ENCODE measurements at places on chromosomes 12 and 14.

DNA sequence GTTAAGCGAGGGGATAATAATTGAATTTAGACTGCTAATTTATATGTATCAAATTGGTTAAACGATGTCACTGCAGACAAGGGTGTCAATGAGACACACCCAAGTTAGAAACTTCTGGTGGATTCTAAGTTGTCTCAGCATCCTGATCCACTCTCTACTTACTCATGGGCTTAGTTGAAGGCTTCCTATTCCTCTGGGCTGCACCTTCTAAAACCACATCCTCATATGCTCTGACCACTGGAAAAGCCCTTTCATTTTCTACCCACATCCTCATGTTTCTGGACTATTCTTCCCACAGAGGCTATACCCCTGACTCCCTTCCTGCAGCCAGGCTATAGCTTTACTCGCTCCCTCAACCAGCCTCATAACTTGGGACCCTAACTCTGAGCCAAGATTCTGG, 493.8 kb downstream of the VRK1 start:
- no peak for DNase-seq

DNA sequence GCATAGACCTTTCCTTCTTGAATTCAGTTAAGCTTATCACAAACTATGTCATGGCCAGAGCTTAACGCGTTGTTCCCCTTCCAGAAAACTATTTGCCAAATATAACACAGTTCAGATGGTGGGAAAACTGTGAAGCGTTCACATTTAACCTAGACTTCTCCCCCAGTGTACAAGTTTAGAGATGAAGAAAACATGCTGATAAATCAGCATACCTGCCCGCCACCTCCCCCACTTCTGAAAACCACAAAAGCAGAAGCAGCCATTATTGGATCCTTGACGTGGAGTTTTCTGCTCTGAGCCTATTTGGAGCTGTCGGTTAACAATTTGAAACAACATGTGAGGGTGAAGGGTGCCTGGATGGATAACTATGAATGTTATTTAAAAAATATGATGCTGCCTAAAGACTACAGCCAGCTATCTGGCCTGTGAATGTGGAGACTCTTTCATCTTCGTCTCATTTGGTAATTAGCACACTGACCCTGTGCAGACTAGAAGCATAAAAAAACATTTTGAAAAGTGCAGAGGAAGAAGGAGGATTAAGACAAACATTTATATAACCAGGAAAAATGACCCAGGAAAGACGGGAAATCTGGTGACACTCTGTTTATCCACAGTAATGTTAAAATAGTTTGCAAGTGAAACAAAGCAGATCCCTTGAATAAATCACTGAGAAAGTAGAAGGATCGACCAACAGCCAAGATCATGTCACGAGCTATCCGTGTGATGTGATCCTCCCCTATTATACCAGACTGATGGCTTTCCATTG, 408.2 kb downstream of the AEBP2 start:
- no peak for DNase-seq

- DNase-seq: no peak
Observed at GRCh38 chr12:52239767-52240166, 6.7 kb downstream of the KRT7 start.

DNA sequence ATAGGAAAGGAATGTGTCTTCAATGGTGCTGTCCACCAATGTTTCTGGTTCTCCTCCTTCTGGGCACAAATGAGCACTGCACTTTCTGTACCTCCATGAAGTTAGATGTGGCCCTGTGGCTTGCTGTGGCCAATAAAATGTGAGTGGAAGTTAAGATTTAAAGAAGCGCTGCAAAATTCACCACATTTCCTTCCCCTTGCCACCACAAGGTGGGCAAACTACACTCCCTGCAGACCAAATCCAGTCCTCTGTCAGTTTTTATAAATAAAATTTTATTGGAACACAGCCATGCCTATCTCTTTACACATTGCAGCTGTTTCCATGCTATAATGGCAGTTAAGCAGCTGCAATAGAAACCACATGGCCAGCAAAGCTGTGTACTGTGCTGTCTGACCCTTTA, 141.4 kb upstream of the TMPO start:
- no peak for DNase-seq

- no peak for DNase-seq
Observed at GRCh38 chr14:41608681-41609390, 2.2 kb downstream of the LRFN5 start.

DNA sequence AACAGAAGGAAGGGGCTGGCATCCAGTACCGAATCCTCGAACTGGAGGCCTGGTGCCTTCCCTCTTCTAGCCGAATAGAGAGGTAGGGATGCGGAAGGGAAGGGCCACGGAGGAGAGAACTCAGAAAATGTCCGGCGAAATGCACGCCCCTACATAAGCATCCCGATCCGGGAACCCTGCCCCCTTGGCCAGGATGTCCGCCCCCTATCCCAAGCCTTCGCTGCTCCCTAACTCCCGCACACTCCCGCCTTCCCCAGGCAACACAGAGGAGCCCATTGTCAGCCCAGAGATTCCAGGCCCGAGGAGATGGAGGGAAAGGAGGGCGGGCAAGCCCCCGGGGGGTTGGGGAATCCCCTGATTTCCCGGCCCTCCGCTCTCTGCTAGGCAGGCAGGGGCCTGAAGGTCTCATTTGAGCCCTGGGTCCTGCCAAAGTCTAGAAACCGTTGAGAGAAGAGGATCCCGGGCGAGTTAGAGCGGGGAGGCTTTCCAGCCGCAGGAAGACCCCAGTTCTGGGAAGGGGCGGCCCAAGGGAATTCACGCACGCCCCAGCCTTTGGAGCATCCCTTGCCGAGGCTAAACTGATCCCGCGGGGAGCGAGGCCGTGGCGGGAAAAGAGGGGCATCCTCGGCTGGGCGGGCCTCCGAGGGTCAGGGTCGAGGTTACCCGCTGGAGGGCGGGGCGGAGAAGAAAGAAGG, 569 bp upstream of the ARHGEF40 start:
- DNase-seq: no peak

DNA sequence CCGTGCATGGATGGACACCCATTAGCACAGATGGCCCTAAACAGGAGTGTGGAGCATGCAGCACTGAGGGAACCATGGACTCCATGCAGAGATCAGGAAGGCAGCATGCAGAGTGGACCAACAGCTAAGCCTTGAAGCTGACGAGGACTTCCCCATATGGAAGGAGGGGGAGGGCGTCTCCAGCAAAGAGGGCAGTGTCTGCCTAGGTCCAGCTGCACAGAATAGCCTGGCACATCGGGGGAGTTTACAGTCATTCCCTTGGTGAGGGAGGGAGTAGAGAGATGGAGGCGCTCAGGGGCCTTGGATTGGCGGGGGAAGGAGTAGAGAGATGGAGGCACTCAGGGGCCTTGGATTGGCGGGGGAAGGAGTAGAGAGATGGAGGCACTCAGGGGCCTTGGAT, 64.5 kb downstream of the ANKRD9 start:
- no peak for DNase-seq

DNA sequence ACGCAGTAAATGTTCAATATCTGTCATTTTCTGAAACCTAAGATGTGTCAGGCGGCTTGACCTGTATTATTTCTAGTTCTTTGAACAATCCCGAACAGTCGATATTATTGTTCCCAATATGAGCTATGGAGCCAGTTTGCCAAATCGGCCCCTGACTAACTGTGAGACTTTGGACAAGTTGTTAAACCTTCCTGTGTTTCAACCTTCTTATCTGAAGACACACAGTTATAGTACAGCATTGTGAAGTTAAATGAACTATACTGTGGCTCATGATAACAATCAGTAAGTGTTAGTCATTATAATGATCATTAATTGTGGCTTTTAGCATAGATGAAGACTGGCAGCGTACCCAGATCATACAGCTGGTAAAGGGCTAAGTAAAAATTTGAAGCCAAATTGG, 23.4 kb downstream of the DDX47 start:
- no peak for DNase-seq

GRCh38 chr14:103626146-103626850, 2.7 kb upstream of the KLC1 start:
- no peak for DNase-seq

DNA sequence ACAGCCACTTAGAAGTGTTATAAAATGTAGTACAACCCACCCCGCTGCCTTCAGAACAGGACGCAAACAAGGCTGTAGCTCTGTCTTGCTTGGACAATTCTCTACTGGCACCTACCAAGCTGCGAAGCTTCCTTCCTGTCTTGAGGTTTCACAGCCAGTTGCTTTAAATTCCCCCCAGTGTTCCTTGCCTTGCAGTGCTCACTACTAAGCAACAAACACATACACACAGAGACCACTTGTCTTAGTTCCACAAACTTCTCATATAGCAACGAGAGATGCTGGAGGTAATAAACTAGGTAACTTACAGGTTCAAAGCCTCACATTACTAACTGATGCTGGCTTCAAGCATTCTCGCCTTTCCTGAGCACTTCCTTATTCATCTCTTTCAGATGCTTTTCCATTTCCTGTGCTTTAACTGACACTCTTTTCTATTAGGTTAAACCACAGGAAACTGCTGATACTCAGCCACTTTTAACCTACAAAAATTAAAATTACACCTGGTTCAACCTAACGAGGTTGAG, 91.5 kb upstream of the PTGDR start:
- peak; percentile 31 for DNase-seq

DNA sequence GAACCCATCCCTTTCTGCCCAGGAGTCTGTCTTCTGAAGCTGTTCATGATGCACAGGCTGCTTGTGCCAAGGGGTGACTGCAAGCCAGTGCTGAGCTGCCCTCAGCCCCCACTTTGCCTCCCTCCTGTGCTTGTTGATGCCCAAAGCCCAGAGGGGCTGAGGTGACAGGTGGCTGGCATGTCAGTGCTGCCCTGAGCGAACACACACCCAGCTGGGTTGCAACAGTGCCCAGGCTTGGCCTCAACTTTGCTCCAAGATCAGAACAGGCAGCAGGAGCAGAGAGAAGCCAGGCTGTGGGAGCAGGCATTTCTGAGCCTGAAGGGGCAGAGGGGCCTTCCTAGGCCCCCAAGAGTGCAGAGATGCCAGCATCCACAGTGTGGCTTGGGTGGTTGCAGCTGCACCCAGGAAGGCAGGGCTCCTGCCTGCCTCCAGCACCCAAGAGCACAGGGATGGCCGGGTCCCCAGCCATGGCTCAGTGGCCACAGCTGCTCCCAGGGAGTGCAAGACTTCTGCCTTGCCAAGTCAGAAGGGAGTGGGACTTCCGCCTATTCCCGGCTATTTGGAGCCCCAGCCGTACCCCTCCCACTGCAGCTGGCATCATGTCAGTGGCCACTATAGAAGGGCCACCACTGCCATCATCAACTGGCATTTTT, 83.1 kb downstream of the SLC16A7 start:
- DNase-seq: no peak

DNA sequence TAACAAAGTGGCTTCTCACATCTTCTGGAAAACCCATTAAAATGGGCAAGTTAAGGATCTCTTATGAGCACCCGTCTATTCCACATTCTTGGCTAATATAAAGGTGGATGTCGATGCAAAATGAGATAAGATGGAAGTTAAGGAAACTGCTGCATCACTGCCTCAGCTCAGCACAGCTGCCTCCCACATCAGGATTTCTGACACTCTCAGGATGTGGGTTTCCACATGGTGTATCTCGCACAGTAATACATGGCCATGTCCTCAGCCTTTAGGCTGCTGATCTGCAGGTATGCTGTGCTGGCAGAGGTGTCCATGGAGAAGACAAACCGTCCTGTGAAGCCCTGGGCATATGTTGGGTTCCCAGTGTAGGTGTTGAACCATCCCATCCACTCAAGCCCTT, 1348.0 kb downstream of the TMEM121 start:
- DNase-seq: no peak

DNA sequence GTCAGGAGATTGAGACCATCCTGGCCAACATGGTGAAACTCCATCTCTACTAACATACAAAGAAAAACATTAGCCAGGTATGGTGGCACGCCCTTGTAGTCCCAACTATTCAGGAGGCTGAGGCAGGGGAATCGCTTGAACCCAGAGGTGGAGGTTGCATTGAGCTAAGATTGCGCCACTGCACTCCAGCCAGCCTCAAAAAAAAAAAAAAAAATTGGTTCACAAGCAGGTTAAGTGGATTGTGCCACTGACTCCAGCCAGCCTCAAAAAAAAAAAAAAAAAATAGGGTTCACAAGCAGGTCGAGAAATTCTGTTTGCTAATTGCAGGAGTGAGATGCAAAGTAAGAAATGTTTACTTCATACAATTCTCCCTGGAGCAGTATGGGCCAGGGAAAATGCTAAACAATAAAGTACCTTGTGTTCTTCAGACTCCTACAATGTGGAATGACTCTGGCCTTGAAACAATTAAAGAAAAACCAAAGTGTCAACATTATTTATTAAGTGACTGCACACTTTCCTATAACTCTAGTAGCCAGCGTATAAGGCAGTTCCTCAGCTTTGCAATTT, 6.1 kb downstream of the EDDM3B start:
- DNase-seq: no peak

- no peak for DNase-seq
Observed at GRCh38 chr12:124746649-124747425, 116.8 kb downstream of the SCARB1 start.

DNA sequence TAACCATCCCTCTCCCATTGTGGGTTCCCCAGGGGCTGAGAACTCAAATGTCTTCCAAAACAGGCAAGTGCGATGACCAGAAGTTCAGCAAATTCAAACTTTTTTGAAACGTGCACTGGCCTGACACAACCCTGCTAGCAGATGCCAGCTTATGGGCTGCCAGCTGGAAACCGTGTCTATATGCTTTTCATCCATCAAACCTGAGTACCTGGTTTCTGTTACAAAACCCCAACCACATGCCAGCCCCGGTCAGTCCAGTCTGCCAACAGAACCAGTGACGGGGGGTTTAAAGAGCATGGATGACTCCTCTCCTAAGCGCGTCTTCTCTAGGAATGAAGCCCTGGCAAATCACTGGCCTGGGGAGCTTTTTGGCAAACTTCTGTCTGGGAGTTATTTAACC, 189.7 kb downstream of the TTC7B start:
- no peak for DNase-seq

DNA sequence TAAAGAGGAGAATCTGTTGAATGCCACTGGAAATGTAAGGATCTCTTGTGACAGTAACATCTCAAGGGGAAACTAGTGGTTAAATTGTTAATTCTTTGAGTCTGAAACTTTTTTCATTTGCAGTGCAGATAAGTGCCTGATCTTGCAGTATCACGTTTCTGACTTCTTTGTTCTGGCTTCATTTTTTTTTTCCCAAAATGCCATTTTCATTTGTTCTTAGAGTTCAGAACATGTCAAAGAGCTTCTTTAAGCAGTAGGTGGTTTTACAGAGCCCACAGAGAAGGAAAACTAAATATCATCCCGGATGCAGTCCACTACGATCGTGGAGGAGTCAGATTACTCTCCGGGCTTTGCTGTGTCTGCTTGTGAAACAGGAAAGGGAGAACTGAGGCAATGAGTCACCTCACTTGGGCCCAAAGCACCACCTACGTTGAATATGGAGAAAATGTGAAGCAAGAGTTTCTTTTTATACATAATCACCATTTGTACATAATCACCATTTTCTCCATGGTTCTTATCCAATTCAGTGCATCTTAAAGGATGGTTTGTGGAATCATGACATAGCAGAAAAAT, 43.9 kb downstream of the HMGA2 start:
- DNase-seq: no peak
